Left ventricle myocardium superior (tissue), 1 donor: ENCODE measurements at places on chromosomes 5 and 9. TPM values are rescaled to one million over a fixed set of nuclear protein-coding genes. Genes with fewer than 3 reads are reported as not detected.

Gene GFI1B
- total RNA-seq, result 0.25 TPM

Gene CAMSAP1
- 20.4 TPM for total RNA-seq

Gene ACOT12
- not detected for total RNA-seq

DNA sequence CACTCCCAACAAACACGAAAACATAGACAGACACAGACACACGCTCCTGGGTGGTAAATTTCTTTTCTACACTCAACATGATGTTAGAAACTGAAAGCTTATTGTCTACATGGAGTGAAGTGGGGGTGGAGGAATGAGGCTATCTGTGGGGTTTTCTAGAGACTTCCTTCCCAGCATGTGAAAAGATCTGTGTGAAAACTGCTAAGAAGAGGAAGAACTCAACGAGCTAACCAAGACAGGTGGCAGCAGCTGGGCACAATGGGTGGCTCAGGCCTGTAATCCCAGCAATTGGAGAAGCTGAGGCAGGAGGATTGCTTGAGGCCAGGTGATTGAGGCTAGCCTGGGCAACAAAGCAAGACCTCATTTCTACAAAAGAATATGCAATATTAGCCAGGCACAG lies 7.6 kb downstream of the FYB1 start:
- DNase-seq, result no peak

DNA sequence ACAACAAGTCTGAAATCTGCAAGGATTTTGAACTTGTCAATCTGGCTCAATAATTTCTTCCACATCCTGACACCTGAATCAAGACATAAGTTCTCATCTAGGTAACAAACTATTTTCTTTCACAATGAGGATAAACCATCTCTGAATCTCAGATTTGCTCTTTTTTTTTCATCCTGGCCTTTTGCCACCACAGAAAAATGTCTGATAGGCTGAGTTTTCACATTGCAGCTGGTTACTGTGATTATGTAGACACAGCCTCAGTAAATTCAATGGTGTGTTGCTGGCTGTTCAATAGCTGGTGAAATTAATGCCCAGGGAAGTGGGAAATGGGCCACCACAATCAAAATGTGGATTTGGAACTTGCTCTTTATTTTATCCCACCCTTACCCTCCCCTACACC lies 2.8 kb upstream of the ADRA1B start:
- DNase-seq, result no peak

- no peak for DNase-seq
Measured at GRCh38 chr5:143393524-143393923, 10.0 kb downstream of the NR3C1 start.

- no peak for DNase-seq
Measured at GRCh38 chr5:69046375-69046957, 47.3 kb upstream of the SLC30A5 start.
